ENCODE measurements at places on chromosomes 3 and 15.

DNA sequence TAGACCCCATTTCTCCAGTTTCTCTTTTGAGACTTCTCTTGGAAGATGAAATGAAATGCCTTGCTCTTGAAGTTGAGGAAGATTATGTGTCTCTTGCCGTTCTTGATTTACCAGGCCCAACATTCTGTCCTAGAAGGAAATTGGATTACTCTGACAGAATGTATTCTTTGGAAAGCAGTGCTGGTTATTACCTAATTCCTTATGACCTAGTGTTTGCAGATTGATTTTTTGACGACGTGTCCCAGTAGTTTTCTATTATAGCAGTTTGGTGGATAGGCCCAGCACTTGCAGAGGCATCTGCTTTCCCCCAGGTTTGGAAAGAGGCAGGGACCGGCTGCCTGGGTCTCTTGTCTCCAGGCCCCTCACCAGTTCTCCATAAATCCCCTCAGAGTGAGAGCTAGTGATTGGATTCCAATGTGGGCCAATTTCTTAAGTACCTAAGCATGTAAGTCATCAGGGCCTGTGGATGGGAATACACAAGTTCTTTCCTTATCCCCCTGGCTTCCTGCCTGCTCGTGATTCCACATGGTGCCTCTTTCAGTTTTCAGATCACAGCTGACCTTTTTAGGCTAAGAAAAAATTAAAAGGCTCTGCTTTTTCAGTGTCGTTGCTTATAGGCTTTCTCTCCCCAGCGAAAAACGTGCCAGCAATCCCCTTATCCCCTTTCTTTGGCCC is 50.2 kb downstream of the EPHB3 start:
- DNase-seq = no peak

- no peak for DNase-seq
Measured at GRCh38 chr3:117809186-117810081, 1099.9 kb downstream of the TUSC7 start.

DNA sequence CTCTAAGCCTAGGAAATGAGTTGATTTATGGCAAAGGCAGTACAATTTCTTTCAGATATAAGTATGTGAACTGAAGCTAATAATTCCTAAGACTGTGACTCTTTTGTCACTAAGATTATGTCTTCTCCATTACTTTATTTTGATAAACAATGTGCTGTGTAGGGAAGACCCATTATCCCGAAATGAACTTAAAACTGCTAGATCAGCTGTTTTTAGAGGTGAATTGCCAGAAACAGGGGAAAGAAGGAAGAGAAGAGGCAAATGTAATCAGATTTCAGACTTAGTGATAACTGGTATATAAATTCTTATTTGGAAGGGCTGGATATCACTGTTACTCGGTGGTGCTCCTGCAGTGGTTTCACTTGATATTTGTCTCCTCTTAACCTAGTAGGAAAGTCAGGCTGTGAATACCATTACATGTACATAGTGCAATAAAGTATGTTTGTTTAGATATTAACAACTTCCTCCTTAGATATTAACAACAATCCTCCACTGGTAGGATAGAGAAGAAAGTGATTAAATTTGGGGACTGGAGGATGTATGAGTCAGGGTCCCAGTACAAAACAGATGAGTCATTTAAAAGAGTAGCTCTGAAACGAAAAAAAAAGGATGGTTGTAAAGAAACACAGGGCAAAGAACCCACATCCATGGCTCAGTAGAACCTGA is 338.5 kb upstream of the KCNH8 start:
- DNase-seq = no peak

GRCh38 chr3:109825971-109826810 is 488.8 kb upstream of the DPPA4 start:
- DNase-seq = no peak

DNA sequence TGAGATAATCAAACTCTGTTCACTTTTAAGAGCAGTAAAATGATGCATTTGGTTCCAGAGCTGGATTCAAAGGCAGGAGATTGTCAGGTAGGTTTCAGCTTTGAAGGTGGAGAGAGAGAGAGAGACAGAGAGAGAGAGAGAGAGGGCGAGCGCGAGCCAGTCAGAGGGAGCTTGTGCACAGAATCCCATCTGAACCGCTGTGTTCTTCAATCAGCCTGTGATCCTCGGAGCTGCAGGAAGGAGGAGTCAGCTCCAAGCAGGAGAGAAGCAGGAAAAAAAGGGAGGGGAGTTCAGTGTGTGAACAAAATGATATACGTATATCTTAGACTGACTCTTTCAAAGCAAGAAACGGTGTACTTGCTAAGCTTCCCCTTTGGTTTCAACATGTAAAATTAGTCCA is at the start of gene GPR149:
GPR149 (minus strand) TSS at position 177 of the 400 bp plus-strand sequence. CDS start 575 bp downstream, outside the sequence.
- DNase-seq = no peak

- no peak for DNase-seq
Measured at GRCh38 chr3:69752241-69752640, 13.0 kb downstream of the MITF start.

- no peak for DNase-seq
Measured at GRCh38 chr3:62601238-62602070, 228.1 kb upstream of the FEZF2 start.

GRCh38 chr15:85008474-85009260 is 27.0 kb downstream of the PDE8A start:
- DNase-seq = no peak

DNA sequence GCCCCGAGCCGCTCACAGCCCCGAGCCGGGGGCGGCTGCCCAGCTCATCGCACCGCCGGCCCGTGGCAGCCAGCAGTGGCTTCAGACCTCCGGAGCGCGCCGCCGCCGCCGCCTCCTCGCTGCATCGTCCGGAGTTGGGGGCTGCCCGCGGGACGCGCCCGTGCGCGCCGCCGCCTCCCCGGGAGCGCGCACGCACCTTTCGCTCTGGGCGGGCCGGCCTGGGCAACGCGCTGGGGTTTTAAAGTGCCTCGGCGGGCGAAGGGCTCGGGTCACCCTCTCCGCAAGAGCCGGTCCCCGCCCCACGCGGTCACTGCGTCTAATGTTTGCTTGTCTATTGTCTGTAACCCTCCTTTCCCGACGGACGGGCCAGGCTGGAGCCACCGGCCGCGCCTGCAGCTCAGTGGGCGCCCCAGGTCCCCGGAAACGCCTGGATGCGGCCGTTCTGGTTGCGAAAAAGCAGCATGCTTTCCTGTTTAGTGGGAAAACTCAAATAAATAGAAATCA is at the start of gene RYK:
RYK (minus strand) TSS at position 143 of the 504 bp plus-strand sequence. CDS start 205 bp downstream, outside the sequence.
- peak; percentile 92 for DNase-seq

DNA sequence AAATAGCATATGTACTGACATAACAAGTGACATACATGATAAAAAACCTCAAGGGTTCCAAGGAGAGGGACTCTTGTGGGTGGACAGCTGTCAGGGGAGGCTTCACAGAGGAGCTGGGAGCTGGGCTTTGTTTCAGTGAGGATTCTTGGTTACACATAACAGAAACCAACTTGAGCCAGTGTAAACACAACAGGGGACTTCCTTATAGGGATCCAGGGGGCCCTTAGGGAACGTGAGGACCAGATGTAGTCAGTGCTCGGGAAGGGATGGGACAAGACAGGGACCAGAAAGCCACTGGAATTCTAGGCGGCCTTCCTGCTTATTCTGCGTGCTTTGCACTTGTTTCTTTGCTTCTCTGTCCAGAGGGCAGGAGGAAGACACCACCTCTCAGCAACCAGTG is 34.9 kb downstream of the SNAPC5 start:
- no peak for DNase-seq
